Cardiac fibroblast (primary cell): ENCODE measurements at places on chromosomes 2 and 18.

DNA sequence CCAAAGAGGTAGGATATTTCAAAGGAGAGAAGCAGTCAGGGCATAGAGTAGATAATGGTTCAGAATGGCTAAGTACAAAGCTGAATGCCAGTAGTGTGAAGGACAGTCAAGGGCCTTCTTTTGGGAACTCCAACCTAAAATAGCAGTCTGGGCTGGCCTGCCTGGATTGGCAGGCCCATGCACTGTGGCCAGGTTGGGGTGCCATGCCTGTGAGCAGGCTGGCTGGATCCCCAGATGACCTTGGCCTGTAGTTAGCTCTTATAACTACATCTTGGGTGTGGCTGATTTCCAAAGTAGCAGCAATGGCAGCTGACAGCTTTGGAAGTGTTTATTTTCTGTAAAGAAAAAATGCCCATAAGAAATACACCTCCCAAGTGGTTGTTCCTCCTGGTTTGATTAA is 51.5 kb upstream of the ITGB6 start:
- DNase-seq: no peak

GRCh38 chr2:31255911-31256571 is 22.1 kb downstream of the EHD3 start:
- DNase-seq: no peak

- DNase-seq: peak; percentile 57
Observed at GRCh38 chr2:53987336-53987921, 16.6 kb upstream of the PSME4 start.

DNA sequence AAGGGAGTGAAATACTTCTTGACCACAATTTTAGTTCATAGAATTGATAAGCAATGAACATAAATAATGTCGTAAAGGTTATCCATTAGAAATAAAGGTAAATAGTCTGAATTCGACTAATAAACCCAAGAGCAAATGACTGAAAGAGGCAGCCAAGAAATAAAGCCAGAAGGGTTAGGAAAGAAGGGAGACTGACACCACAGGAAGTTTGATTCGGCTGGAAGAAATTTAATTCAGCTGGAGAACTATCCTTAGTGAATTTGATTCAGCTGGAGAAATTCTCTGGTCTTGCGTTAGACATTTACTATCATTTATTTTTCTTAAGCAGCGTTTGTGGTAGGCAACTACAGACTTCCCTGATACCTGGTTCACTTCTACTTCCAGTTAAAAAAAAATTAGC is 429.6 kb downstream of the PID1 start:
- no peak for DNase-seq

DNA sequence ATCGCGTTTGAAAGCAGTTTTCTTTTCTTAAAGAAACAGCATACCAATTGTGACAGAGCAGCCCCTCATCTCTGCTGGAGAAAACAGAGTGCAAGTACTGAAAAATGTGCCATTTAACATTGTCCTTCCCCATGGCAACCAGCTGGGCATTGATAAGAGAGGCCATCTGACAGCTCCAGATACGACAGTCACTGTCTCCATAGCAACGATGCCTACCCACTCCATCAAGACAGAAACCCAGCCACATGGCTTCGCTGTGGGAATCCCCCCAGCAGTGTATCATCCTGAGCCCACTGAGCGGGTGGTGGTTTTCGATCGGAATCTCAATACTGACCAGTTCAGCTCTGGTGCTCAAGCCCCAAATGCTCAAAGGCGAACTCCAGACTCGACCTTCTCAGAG is 9.5 kb downstream of the GRHL1 start:
- DNase-seq: no peak

DNA sequence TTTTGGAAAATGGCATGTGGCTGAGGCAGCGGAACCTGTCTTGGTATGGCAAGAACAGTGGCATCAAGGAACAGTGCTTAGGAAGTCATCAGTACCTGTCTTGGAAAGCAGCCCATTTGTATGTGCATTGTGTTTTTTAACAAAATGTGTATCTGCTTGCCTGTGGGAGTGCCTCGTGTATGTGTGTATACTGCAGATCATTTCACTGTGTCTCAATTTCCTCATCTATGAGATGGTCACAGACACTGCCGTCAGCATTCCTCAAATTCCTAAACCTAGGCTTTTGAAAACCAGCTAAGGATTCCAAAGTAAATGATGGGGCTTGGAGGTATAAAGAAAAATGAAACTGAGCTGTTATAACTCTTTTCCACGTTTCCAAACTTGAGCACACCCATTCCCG is 441.3 kb downstream of the RND3 start:
- peak; percentile 55 for DNase-seq

DNA sequence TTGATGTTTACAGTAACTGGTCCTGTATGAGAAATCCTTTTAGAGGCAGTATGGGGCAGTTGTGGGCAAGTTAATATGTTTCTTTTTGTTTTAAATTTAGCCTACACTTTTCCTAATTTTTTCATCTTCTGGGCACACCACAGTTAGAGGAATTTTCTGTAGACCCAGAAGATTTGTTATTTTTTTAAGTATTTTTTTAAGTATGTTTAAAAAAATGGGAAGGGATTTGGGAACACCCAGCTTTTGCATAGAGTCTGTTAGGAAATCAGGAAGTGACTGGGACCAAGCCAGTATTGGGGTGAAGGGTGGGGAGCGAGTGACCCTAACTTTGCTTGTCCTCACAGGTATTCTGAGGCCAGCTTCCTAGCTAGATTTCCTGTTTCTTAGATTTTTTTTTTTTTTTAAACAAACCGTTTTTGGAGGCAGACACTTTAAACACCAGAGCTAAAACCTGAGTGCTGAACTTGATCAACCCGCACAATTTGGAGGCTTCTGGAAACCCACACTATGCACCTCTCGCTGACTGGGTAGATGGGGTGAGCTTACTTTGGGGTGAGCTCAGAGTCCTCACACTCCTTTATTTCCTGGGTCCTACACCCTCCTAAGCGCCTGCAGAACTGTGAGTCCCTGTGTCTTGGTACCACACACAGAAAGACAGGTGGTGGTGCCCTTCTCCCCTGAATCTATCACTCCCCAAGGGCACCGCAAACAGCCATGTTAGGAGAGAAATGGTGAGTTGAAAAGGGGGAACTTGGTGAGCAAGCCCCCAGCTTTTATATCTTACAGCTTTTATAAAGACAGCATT is 5.2 kb downstream of the GATA6 start:
- DNase-seq: peak; percentile 6

DNA sequence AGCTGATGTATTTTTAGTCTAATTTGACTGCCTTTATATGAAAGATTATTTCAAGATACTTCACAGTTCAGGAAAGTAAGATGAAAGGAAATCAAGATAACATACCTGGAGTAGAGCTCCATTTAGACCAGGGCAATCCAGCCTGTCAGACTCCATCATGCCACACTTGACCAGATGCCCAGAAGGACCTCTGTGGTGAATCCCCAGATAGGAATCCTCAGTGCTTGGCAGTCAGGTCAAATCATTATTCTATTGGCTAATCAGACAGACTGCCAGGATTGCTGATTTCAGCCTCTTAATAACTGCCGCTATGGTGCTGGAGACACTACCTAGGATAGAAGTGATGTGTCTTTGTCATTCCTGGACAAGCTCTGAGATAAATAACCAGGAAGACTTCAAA is 404.2 kb downstream of the STK39 start:
- DNase-seq: no peak

DNA sequence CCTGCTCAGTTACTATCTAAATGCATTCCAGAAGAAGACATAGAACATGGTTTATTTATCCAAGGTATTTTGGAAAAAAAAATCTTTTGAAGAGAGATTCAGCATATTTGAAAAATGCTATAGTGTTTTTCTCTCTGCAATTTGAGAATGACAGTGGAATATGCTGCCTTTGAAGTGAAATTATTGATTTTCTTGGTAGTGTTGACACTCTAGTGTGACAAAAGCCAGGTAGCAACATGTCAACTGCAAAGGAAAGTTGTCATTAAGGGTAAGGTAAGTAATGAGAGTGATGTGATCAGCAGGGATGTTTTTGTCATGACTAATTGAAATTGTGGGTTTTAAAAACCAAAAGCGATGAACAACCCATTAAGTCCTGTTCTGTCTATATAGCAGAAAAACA is 1387.1 kb upstream of the TMEFF2 start:
- DNase-seq: no peak

- DNase-seq: peak; percentile 80
Observed at GRCh38 chr2:20015482-20016083, 3.1 kb upstream of the MATN3 start.

DNA sequence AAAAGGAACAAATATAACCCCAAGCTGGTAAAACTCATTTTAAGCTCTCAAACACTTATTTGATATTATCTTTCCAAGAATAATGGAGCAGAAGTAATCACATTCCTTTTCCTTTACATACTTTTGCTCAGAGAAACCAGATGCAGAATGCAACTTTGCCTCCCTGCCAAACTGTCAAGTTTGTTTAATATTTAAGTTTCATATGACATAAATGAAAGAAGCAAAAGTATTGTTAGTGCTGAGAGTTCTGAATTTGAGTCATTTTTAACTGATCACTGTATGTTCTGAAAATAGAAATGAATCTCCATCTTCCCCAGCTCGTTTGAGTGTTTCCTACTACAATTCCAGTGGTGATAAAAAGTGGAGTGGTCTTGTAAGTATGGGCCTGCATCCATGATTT is 423.4 kb downstream of the PID1 start:
- DNase-seq: no peak

DNA sequence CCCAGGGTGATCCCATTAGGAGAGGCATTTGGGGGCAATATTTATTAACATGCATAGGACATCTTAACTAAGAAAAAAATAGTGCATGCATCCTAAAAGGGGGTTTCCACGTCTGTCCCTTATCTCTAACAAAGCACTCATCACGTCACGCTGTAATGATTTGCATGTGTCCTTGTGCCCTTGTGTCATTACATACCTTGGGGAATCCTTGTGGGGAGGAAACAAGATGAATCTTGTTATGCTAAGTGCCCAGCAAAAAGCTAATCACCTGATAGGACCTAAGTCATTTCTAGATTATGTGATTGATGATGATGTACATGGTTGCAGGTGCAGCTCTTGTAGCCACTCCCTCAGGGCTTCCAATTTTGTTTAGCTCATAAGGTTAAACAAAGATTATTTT is 250.9 kb downstream of the FBXO15 start:
- no peak for DNase-seq

DNA sequence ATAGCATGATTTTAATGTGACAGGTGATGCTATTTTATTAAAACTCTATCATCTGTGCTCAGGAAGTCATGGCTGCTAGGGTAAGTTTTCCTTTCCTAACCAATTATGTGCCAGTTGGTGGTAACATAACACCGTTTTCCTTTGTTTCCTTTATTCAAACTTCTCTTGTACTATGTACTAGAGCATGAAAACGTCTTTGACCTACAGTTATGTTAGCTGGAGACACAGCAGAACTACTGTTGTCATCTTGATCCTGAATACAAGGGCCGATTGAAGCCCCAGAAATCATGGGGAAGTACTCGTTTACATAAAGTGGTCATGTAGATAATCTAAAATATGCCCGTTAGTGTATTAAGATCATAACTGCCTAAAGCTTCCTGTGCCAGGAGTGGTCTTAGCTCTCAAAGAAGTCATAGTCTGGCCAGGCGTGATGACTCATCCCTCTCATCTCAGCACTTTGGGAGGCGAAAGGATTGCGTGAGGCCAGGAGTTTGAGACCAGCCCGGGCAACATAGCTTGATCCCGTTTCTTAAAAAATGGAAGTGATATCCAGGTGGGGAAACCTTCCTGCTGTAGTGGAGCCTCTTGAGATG is 20.5 kb downstream of the NEDD4L start:
- no peak for DNase-seq

GRCh38 chr2:63651356-63651755 is 62.6 kb downstream of the MDH1 start:
- no peak for DNase-seq

DNA sequence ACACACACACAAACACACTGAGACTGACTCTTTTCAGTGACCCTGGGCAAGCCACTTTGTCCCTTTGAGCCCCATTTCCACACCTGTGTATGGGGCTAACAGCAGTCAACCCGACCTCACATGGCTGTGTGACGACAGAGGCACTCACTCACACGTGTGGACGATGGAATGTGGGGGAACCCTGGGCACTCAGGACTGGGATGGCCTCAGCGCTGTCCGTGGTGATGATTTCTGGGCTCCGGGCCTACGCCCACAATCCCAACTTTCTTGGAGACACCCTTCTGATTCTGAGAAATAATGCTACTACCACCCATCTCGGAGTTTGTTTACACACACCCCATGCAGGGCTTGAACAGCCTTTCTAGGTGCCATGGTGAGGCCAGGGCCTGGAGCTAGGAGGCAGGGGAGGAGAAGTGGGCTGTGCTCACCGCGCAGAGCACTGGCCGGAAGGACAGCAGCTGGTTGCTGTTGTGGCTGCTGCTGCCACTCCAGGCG is 1.5 kb downstream of the CRYBA2 start:
- DNase-seq: peak; percentile 43
